Testis (tissue), 5 donors: ENCODE measurements at places on chromosomes 5 and 9. TPM values are rescaled to one million over a fixed set of nuclear protein-coding genes. Genes with fewer than 3 reads are reported as not detected.

The TTC1 gene
- polyA plus RNA-seq: 50.3 TPM

The STING1 gene
- 22.4 TPM for polyA plus RNA-seq

The CNTNAP3 gene
- polyA plus RNA-seq: 4.0 TPM

The TAF11L10 gene
- not detected for polyA plus RNA-seq

The CCL27 gene
- 1.4 TPM for polyA plus RNA-seq

The CNOT8 gene
- polyA plus RNA-seq: 67.6 TPM

GRCh38 chr5:136080483-136081216 lies 51.9 kb downstream of the TGFBI start:
- peak; percentile 84 for DNase-seq

DNA sequence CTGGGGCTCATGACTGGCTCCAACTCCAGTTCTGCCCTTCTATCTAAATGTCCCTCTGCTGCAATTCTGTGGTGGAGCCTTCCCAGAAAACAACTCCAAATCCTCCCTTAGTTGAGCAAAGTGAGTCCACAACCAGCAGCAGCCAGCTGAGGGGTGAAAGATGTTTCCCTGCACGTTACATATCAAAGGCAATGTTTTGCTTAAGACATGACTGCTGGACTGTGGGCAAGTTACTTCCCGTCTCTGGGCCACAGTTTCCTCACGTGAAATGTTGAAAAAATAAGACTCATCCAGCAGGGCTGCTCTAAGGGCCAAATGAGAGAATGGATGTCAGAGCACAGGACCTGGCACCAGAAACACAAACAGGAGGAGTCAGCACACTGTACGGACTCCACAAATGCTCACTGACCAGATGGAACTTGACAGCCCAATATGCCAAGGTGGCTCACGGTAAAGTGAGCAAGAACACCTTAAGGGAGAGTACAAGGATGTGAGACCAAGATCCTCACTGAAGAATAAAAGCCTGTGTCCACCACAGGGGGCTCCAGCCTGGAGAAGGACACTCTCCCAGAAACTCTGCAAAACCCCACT lies 138.4 kb upstream of the ABCA1 start:
- DNase-seq: no peak

GRCh38 chr9:34689512-34689911 lies 1.6 kb downstream of the CCL19 start:
- DNase-seq: no peak

GRCh38 chr5:131220566-131220965 lies 43.3 kb upstream of the CDC42SE2 start:
- DNase-seq: no peak

DNA sequence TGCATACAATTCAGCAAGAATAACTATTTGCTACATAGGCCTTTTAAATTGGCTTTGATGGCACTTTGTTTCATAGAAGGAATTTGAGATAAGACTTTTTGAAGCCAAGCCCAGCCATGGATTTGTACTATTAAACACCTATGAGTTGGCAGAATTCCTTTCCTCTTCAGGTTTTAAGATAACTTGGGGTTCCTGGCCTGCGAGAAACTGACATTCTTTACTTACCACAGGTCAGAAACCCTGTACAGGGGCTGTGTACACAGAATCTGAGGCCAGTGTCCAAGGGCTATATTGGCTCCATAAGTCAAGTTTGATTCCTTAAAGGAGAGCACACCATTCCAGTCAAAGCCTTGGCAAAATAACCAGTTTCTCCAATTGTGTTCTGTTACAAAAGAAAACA lies 10.8 kb upstream of the BTNL3 start:
- DNase-seq: no peak

DNA sequence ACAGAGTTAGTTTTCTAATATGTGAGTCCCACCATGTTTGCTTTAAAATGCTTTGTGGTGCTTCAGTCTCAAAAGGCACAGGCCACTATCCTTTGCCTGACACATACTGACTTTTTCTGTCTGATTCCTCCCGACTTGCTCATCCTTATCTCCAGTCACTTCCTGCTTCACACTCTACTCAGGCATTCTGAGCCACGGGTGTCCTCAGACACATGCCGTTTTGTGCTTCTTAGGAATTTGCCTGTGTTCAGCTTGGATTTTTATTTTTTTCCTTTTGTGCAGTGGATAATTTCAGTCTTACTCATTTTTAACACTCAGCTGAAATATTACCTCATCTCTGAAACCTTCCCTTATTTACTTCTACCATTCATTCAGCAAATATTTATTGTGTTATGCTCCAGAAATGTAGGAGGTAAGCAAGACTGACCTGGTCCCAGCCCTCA lies 54.1 kb downstream of the MAN2A1 start:
- no peak for DNase-seq

GRCh38 chr5:168266016-168266415 lies 25.4 kb upstream of the WWC1 start:
- no peak for DNase-seq

DNA sequence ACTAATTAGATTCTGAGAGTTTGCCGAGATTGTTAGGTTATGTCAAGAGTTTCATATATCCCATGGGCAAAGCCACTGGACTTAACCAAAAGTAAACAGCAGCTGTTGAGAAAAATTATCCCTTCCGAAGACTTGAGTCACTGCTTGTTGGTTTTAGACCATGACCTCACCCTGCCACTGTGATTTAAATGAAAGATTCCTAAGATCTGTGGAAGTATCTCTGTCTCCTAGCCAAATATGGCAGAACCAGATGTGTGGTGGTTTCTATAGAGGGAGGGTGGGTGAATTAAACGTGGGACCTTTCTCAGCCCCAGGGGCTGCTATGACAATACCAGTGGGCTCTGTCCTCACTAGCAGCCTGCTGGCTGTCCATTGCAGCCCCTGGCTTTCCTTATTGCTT lies 19.3 kb downstream of the DMRT3 start:
- no peak for DNase-seq

DNA sequence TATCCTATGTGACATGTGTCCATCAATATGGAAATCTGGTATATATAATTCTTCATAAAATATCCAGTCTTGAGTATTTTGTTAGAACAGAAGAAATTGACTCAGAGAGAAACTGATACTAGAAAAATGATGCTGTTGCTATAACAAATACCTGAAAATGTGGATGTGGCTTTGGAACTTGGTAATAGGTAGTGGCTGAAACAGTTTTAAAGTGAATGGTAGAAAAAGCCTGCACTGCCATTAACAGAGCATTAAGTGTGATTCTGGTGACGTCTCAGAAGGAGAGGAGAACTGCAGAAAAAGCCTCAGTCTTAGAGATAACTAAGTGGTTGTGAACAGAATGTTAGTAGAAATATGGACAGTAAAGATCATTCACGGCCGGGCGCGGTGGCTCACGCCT lies 634.9 kb upstream of the ZNF608 start:
- no peak for DNase-seq

GRCh38 chr5:53194086-53194485 lies 84.5 kb upstream of the MOCS2 start:
- no peak for DNase-seq

- no peak for DNase-seq
Observed at GRCh38 chr5:175582697-175583096, 75.2 kb upstream of the HRH2 start.

DNA sequence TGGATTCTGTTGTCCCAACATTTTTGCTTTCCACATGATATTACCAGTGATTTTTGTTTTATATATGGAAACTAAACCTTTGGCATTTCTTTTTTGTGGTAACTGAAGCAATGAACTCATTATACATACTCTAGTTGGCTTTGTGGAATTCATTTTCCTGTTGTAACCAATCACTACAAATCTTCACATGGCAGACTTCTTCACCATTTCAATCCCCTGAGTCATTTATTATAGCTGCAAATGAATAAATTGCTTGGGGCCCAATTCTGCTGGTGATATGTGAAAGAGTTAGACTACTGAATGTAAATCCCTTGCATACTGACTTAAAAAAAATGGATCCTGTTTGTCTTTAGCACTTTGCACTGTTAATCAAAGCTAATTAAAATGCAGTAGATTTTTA lies 1709.6 kb upstream of the WWC1 start:
- no peak for DNase-seq
